Activated naive CD8-positive, alpha-beta T cell treated with anti-CD3 and anti-CD28 coated beads, Interleukin-2, amount 10 ng/mL, durations not matched to agents 7 days and 5 days (primary cell): ENCODE measurements at places on chromosomes 16 and 17.

- H3K36me3 ChIP-seq = no peaks in the 10 kb centered on the region
- DNase-seq = no peak
- no peak overlapping the region for H3K27ac ChIP-seq
- H3K4me3 ChIP-seq = no peak overlapping the region
Observed at GRCh38 chr16:53220585-53220984, 165.8 kb downstream of the CHD9 start.

GRCh38 chr17:66647391-66647983, 187.4 kb upstream of the CACNG5 start:
- H3K4me1 ChIP-seq = peaks cover 11% of the 10 kb centered on the region
- peaks cover 31% of the 10 kb centered on the region for H3K36me3 ChIP-seq
- H3K27me3 ChIP-seq = no peaks in the 10 kb centered on the region
- H3K4me3 ChIP-seq = no peak overlapping the region
- no peak overlapping the region for H3K27ac ChIP-seq

DNA sequence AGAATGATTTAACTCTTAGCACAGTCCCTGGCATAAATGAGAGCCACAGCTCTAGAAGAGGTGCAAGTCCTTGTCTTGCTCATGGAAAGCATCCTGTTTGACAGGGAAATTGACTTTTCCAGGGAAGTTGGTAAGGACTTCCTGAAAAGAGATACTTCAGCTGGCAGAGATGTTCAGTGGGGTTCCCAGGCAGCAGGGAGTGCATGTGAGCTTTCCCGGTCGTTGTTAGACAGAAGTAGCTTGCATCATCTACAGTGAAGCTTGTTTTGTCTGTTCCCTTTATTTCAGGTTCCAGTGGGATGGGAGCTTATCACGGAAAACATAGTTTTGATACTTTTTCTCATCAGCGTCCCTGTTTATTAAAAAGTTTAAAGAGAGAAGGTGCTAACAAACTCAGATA, 22.9 kb downstream of the ALDH3A2 start:
- DNase-seq = no peak
- H3K36me3 ChIP-seq = peaks cover 5% of the 10 kb centered on the region
- no peak overlapping the region for H3K27ac ChIP-seq

GRCh38 chr17:6070913-6071511, 833 bp downstream of the WSCD1 start:
- H3K4me3 ChIP-seq = no peak overlapping the region
- DNase-seq = no peak
- H3K36me3 ChIP-seq = no peaks in the 10 kb centered on the region
- H3K4me1 ChIP-seq = peaks cover 7% of the 10 kb centered on the region
- H3K27ac ChIP-seq = no peak overlapping the region
- peaks cover 48% of the 10 kb centered on the region for H3K27me3 ChIP-seq

DNA sequence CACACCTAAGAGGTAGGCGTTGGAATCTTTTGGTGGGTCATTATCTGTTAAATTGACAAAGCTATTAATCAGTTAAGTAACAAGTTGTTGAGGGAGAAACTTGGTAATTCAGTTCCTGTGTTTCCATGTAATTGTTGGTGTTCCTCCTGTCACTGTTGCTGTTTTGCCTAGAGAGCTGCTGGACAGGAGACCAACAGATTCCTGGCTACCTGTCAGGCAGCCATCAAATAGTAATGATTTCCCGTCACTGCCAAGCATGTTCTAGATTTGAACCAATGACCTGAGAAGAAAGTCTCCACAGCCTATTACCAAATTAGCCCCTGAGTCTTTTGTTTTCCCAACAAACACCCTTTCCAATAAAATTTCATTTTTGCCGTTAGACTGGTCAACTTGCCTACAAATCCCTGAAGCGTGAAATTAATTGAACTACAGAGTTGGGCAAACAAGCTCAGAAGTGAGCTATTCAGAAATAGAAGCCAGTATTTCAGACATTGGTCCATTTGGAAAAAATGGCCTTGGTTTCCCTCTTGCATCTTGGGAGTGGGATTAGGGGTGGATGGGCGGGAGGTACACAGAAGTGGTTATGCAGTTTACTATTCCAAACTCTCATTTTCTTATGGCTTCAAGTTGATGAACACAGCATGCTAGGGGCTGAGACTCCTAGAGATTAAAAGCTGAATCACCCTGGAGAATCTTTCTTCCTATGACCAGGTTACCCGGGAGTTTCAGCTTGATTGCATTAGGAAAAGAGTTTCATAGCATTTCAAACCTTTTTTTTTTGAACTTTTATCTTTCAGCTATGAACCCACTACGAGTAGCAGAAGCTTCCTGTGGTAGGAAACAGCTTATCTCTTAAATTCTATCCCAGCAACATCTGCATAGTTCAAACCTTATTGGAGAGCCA, 262.8 kb upstream of the MAF start:
- no peak for DNase-seq
- no peak overlapping the region for H3K4me3 ChIP-seq
- H3K27me3 ChIP-seq = no peaks in the 10 kb centered on the region
- no peaks in the 10 kb centered on the region for H3K36me3 ChIP-seq
- H3K27ac ChIP-seq = no peak overlapping the region

DNA sequence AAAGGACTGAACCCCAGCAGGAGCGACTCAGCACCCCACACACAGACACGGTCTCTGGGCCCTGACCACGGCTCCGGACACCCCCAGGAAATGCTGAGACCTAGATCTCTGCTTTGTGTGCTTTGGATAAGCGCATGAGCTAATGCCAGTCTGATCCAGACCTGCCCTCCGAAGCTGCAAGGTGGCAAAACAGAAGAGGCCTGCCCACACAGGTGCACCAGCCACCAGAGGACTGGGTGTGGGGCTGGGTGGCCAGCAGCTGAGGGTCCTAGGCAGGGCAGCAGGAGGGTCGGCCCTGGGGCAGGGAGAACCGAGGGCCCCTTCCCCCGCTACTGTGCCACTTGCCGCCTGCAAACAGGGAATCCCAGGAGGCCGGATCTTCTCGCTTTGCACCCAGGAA, 30.7 kb upstream of the EIF1 start:
- no peaks in the 10 kb centered on the region for H3K4me1 ChIP-seq
- H3K27ac ChIP-seq = no peak overlapping the region
- no peak for DNase-seq
- no peaks in the 10 kb centered on the region for H3K36me3 ChIP-seq

GRCh38 chr16:62821824-62822223, 785.6 kb upstream of the CDH8 start:
- H3K4me3 ChIP-seq = no peak overlapping the region
- no peak for DNase-seq
- H3K27ac ChIP-seq = no peak overlapping the region
- H3K27me3 ChIP-seq = no peaks in the 10 kb centered on the region

- DNase-seq = no peak
- H3K4me1 ChIP-seq = peaks cover 9% of the 10 kb centered on the region
- no peaks in the 10 kb centered on the region for H3K27me3 ChIP-seq
- no peak overlapping the region for H3K4me3 ChIP-seq
- peaks cover 33% of the 10 kb centered on the region for H3K36me3 ChIP-seq
- no peak overlapping the region for H3K27ac ChIP-seq
Observed at GRCh38 chr16:23914946-23915530, 79.3 kb downstream of the PRKCB start.

GRCh38 chr17:58487589-58488427, at the start of gene HSF5:
Gene HSF5 (minus strand): TSS chr17:58488408. CDS start chr17:58488274, 134 bp downstream.
- peaks cover 31% of the 10 kb centered on the region for H3K36me3 ChIP-seq
- no peak within 1 kb of the TSS for H3K4me3 ChIP-seq
- H3K4me1 ChIP-seq = peaks cover 3% of the 10 kb centered on the region
- DNase-seq = peak; percentile 75

- H3K4me3 ChIP-seq = peak overlapping the region; percentile 97
- peaks cover 31% of the 10 kb centered on the region for H3K36me3 ChIP-seq
- DNase-seq = peak; percentile 53
- H3K4me1 ChIP-seq = peaks cover 43% of the 10 kb centered on the region
- H3K27ac ChIP-seq = peak overlapping the region; percentile 93
- H3K27me3 ChIP-seq = no peaks in the 10 kb centered on the region
Observed at GRCh38 chr16:1534021-1535020, 855 bp downstream of the TMEM204 start.

DNA sequence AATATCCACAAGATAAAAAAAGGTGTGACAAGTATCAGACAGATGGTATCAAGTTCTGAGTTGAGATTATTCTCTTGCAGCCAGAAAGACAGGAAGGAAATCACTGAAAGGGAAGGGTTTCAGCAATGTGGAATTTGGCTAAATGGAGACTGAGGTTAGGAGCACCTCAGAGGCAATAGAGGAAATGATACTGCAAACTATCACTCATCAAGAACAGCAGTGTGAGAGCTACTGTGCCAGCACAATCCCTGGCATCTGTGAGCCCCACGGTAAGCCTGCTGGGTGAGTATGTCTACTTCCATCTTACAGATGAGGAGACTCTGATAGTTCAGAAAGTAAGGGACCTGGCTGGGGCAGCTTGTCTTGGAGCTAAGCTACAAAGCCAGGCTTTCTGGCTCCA, 162.0 kb downstream of the SALL1 start:
- no peak overlapping the region for H3K4me3 ChIP-seq
- DNase-seq = no peak
- no peaks in the 10 kb centered on the region for H3K27me3 ChIP-seq
- no peaks in the 10 kb centered on the region for H3K36me3 ChIP-seq
- H3K27ac ChIP-seq = no peak overlapping the region
- no peaks in the 10 kb centered on the region for H3K4me1 ChIP-seq

DNA sequence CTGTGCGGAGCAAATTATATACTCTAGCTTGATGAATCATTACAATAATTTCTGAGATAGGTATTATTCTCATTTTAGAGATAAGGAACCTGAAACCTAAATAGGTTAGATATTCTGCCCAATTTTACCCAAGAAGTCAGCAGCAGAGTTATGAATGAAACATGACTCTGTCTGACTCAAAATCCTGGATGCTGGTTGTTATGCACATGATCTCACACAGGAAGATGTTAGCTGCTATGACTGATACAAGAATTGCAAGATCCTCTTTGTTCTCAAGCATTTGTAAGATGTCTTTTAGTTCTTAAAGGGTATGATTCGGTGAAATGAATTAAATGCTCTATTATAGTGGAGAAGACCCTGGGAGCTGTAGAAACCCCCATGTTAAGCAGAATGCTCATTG, 447.8 kb downstream of the KIF2B start:
- H3K4me3 ChIP-seq = no peak overlapping the region
- DNase-seq = no peak
- H3K27ac ChIP-seq = no peak overlapping the region
- no peaks in the 10 kb centered on the region for H3K27me3 ChIP-seq

DNA sequence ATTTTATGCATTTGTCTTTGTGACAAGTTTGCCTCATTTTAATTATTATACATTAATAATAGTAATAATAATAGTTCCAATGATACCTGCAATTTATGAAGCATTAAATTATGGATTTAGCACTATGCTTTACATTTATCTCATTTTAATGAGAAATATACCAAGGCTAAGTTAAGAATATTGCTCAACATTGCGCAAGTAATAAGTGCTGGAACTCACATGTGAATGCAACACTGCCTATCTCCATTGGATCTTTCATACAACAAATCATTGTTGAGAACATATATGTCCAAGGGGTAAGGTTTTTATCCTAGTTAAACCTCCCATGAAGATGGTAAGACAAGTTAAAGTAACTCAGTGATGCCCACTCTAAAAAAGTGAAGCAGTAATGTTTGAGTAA, 703.7 kb upstream of the SOX9 start:
- H3K27ac ChIP-seq = no peak overlapping the region
- H3K36me3 ChIP-seq = no peaks in the 10 kb centered on the region
- no peak overlapping the region for H3K4me3 ChIP-seq
- H3K4me1 ChIP-seq = no peaks in the 10 kb centered on the region
- DNase-seq = no peak

- H3K4me3 ChIP-seq = no peak overlapping the region
- no peaks in the 10 kb centered on the region for H3K27me3 ChIP-seq
- no peak for DNase-seq
- H3K36me3 ChIP-seq = peaks cover 9% of the 10 kb centered on the region
Observed at GRCh38 chr16:83911290-83911689, 12.4 kb downstream of the MLYCD start.

GRCh38 chr17:75194879-75195278, 10.6 kb upstream of the NUP85 start:
- DNase-seq = no peak
- H3K27ac ChIP-seq = no peak overlapping the region
- H3K4me3 ChIP-seq = no peak overlapping the region

GRCh38 chr17:33240362-33240761, 52.7 kb downstream of the ASIC2 start:
- H3K27me3 ChIP-seq = peaks cover 5% of the 10 kb centered on the region
- no peak overlapping the region for H3K4me3 ChIP-seq
- no peak overlapping the region for H3K27ac ChIP-seq
- DNase-seq = no peak
- H3K36me3 ChIP-seq = no peaks in the 10 kb centered on the region
- H3K4me1 ChIP-seq = no peaks in the 10 kb centered on the region

- no peak overlapping the region for H3K4me3 ChIP-seq
- no peak for DNase-seq
- no peaks in the 10 kb centered on the region for H3K36me3 ChIP-seq
- H3K4me1 ChIP-seq = peaks cover 5% of the 10 kb centered on the region
- no peak overlapping the region for H3K27ac ChIP-seq
- H3K27me3 ChIP-seq = peaks cover 30% of the 10 kb centered on the region
Observed at GRCh38 chr17:37802061-37802595, 57.3 kb upstream of the HNF1B start.

DNA sequence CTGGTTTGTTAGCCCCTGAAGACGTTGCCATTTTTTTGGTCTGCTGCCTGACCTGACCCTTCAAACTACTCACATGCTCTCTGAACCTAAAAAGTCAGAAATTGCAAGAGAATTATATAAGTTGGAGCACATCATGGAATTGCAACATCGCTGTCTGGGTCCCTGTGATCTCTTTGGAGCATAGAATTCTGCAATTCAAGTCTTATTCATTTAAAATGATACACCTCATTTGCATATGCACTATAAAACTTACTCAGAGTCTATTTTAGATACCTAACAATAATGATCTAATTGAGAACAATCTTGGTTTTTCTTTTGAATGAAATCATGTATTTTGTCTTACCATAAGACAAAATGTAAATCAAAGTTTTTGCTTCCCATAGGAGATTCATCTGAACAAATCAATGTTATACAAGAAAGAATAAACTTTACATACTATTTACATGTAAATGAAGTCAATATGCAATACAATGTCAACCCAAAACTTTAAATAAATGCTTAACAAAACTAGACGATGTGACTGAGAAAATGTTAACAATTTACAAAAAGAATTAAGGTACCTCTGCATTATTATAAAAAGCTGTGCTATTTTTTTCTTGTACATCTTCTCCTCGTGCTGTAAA, 99.7 kb downstream of the HELZ start:
- H3K27me3 ChIP-seq = no peaks in the 10 kb centered on the region
- no peak overlapping the region for H3K27ac ChIP-seq
- no peak for DNase-seq
- peaks cover 40% of the 10 kb centered on the region for H3K36me3 ChIP-seq
- no peak overlapping the region for H3K4me3 ChIP-seq
- peaks cover 1% of the 10 kb centered on the region for H3K4me1 ChIP-seq

- H3K4me1 ChIP-seq = no peaks in the 10 kb centered on the region
- peak; percentile 44 for DNase-seq
- H3K4me3 ChIP-seq = no peak overlapping the region
- no peak overlapping the region for H3K27ac ChIP-seq
- H3K36me3 ChIP-seq = no peaks in the 10 kb centered on the region
Observed at GRCh38 chr16:50884066-50884860, 142.4 kb downstream of the CYLD start.

- H3K4me1 ChIP-seq = peaks cover 16% of the 10 kb centered on the region
- H3K36me3 ChIP-seq = peaks cover 28% of the 10 kb centered on the region
- H3K4me3 ChIP-seq = no peak overlapping the region
- DNase-seq = no peak
Observed at GRCh38 chr16:85916141-85916890, 17.4 kb downstream of the IRF8 start.

GRCh38 chr16:30000735-30001631, 4.9 kb downstream of the INO80E start:
- H3K4me3 ChIP-seq = no peak overlapping the region
- no peaks in the 10 kb centered on the region for H3K27me3 ChIP-seq
- peaks cover 16% of the 10 kb centered on the region for H3K4me1 ChIP-seq
- no peak for DNase-seq
- no peak overlapping the region for H3K27ac ChIP-seq
- H3K36me3 ChIP-seq = peaks cover 11% of the 10 kb centered on the region
